ENCODE measurements at places on chromosomes 4 and X.

DNA sequence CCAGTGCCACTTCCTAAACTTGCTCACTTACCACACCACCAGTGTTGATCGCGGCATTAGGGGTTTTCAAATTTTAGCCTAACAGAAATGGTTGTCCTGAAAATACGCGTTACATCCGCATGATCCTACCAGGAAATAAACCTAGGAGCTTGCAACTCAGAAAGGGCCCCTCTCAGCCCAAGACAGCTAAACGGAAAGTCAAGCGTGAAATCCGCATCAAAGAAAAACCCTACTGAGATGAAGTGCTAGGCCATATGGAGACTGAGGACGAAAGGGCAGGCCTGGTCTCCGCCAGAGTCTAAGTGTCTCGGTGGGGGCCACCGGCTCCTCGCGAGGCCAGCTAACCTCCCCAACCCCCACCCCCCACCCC is 626 bp downstream of the YTHDC1 start:
- DNase-seq, result peak; percentile 33

DNA sequence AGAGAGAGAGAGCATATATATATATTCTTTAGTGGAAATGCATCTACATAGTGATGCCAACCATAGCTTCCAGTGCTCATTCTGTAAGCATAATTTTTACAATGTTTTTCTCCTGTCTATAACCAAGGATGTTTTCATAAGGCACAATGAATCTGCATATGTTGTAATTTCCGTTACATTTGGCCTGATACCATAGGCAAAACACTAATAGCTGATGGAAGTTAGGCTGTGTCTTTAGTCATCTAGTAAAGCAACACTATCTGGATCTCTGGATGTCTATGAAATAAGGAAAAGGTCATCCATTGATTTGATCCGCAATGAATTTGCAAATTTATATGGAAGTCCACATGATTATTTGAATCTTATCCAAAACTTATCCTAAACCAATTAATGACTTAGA is 8.1 kb downstream of the PCDH7 start:
- no peak for DNase-seq

- DNase-seq, result no peak
Observed at GRCh38 chrX:47497271-47497888, 14.4 kb upstream of the ZNF41 start.

GRCh38 chr4:77728420-77728819 is 90.7 kb downstream of the CNOT6L start:
- no peak for DNase-seq

- DNase-seq, result peak; percentile 51
Observed at GRCh38 chr4:183398298-183399125, 45.9 kb upstream of the CDKN2AIP start.

GRCh38 chr4:7032596-7032995 is 10.6 kb upstream of the TADA2B start:
- no peak for DNase-seq

DNA sequence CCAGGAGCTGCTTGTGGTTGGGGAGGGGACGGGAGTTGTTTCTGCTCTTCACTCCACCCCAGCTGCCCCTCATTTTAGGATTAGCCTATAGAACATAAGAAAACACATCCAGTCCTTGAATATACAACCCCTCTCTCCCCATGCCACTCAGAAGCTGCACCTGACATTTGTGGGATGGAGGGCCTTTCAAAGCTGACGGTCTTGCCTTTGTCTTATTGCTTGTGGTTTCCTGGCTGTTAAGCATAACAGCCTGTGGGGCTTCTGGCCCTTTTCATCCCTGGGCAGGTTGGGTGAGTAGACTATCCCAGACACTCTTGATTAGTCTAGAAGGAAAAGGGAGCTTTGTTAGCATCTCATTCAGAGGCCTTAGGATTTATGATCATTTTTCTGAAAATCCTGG is 407.6 kb upstream of the BOD1L1 start:
- no peak for DNase-seq

GRCh38 chr4:186912606-186913005 is 188.9 kb upstream of the FAT1 start:
- DNase-seq, result no peak

DNA sequence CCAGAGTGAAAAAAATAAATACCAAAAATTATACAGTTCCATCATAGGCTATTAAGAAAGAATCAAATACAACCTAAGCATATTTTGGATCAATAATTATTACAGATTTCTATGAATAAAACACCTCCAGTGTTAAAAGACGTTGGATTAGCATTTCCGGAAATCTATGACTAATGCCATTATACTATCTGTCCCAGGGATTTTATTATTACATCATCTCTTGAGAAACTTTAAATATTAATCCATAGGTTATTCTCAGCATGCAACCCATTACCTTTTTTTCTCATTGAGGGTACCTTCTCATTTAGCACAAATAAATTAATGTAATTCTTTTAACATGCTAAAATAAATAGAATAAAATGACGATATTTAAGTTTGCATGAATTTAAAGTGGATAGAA is 44.6 kb downstream of the CXorf58 start:
- DNase-seq, result no peak

DNA sequence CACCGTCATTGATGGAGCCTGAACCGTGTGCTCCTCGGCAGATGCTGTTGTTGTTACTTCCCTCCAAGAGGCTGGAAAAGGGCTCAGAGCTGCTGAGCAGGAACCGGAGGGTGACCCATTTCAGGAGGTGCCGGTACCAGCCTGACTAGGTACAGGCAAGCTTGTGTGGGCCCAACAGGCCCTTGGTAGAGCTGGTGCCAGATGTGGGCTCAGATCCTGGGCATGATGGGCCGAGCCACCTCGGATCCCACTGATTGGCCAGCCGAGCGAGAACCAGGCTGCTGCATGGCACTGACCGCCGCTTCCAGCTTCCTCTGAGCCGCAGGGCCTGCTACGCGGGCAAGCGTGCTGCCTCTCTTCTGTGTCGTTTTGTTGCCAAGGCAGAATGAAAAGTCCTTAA is 33.7 kb downstream of the NOP14 start:
- no peak for DNase-seq

DNA sequence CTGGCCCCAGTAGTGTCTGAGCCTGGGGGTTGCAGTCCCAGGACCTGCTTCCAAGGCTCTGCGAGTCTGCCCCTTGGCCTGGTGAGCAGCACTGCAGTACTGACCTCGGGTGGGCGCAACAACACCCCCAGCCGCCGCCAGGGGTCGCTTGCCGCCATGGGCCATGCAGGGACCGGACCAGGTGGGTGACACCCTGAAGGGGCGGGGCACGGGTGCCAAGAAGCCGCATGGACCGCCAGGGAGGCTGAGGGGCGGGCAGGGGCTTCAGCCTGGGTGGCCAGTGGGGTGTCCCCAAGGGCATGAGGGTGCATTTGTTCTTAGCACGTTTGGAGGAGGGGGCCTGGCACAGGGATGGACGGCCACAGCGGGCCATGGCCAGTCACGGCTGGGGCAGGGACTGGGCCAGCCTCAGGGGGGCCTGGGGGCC is 25.0 kb downstream of the TACC3 start:
- peak; percentile 63 for DNase-seq

DNA sequence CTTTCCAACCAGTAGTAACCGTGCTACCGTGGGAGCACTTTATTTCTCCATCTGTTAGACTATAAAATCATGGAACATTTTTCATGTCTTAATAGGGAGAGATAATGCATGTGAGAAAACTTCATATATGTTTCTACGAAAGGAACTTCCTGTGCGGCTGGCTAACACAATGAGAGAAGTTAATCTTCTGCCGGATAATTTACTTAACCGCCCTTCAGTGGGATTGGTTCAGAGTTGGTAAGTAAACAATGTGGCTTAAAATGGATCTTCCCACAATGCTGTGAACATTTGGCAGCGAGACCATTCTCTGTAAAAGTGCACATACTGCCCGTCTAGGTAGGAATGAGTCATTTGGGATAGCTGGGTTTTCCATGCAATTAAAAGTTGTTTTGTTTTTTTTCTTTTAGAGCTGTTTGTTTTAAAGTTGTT is 29.6 kb downstream of the PDK3 start:
- no peak for DNase-seq

GRCh38 chr4:7900334-7900909 is 39.2 kb downstream of the AFAP1 start:
- DNase-seq, result no peak

DNA sequence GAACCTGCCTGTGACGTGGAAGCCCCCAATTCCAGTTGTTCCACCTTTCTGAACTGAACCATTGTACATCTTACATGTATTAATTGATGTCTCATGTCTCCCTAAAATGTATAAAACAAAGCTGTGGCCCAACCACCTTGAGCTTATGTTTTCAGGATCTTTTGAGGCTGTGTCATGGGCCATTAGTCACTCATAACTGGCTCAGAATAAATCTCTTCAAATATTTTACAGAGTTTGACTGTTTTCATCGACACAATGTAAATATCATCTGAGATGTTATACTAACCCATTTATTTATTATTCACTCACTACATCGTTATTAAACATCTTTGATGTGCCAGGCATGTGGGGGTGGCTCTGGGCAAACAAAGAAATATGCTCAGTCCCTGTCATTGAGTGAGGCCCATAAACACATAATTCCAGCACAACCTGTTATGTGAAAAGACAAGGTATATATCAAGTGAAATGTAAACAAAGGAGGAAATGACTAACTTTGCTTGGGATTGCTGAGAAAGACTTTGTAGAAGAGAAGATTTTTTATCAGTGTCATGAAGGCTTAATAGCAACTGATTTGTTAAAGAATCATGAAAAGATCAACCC is 34.5 kb upstream of the PPM1K start:
- DNase-seq, result no peak

- no peak for DNase-seq
Observed at GRCh38 chr4:123530357-123530756, 133.8 kb downstream of the SPRY1 start.

- peak; percentile 25 for DNase-seq
Observed at GRCh38 chr4:105058177-105058812, 88.4 kb upstream of the TET2 start.

DNA sequence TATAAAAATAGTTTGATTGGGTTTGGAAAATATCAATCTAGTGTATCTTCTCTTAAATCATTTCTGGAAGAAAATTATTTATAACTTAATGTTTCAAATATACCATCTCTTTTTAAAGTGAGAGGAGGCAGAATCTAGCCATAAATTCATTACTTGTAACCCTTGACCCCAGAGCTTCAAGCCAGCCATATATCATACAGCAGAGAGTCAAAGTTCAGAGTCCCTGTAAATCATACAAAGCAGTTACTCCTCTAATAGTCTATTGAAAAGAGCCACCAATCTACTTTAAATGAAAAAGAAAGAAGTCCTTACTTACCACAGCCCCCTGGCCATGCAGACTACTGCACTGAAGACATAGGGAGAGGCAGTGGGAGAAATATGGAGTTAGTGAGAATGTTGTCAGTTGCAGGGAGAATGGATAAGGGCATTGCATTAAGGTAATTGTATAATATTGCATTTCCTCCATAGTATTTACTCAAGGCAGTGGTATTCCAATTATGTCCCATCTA is 229.5 kb downstream of the NKX6-1 start:
- no peak for DNase-seq

DNA sequence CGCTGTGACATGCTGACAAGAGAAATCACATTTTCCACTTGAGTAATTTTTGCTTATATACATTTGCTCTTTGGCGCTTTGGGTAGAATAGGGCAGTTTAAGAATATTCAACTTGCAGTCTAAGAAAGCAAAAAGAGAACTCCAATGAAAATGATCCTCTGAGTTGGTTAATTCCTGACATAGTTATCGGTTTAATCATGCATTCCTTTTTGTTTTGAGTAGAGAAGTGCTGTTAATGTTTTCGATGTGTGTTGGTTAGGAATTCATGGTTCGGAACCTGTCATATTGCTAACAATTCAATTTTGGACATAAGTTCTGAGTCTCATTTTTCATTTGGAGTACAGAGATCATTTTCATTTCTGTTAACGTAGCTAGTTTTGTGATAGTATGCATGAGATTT is 700.6 kb upstream of the PITX2 start:
- no peak for DNase-seq

GRCh38 chrX:69120476-69120875 is 44.8 kb downstream of the PJA1 start:
- no peak for DNase-seq

DNA sequence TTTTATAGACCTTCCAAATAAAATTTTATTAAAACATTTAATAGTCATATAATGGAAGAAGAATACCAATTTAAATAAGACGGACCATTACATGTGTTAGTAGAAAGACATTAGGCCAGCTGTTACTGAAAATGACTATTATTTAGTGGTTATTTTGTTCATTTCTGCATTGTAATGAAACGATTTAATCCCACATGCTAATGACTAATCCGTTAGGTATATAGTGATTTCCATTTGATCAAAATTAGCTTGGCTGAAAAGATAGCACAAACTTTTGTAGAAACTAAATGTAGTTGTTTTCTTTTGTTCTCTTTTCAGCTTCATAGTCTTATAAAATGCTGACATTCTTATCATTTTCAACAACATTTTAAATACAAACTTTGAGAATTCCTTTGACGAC is 556.1 kb upstream of the TENM3 start:
- no peak for DNase-seq

- no peak for DNase-seq
Observed at GRCh38 chr4:185190306-185190856, 13.4 kb downstream of the CFAP97 start.

DNA sequence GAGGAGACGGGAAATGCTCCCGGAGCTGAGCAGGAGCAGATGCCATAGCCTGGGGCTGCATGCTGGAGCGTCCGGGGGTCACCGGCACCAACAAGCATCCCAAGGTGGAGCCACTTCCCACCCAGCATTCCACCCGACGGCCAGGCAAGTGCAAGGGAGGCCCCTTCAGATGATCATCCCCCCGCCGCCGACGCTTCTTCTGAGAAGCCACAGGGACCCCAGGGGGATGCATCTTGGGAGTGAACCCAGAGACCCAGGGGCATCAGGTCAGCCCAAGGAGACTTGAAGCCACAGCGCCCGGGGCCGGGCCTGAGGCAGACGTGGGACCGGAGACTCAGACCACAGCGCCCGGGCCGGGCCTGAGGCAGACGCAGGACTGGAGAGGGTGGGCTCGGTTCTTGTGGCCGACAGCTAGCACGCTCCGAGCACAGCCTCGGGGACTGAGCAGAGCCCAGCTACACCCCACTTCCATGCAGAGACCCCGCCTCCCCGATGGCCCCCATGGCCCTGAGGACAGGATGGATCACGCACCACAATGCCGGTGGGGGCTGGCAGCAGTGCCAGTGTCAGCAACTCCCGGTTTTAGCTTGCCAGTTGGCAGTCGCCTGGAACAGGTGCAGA is 33.0 kb upstream of the CPLX1 start:
- no peak for DNase-seq

GRCh38 chr4:76641758-76642157 is 206.7 kb downstream of the SHROOM3 start:
- no peak for DNase-seq

- no peak for DNase-seq
Observed at GRCh38 chr4:187995322-187996207, at the start of gene ZFP42. Gene ZFP42, plus strand, starts transcription at chr4:187995771. Its CDS starts 7,037 bp downstream, at chr4:188002808.

- no peak for DNase-seq
Observed at GRCh38 chrX:110374559-110374958, 15.9 kb downstream of the RTL9 start.

- no peak for DNase-seq
Observed at GRCh38 chrX:49269767-49270248, at the start of gene PPP1R3F. Gene PPP1R3F, plus strand, starts transcription at chrX:49269793. Its CDS starts 77 bp downstream, at chrX:49269870.

- DNase-seq, result no peak
Observed at GRCh38 chr4:54109241-54110018, 9.5 kb downstream of the GSX2 start.
